ENCODE measurements at places on chromosomes 7 and 10. TPM values are rescaled to one million over a fixed set of nuclear protein-coding genes. Genes with fewer than 3 reads are reported as not detected.
A peak's percentile ranks its signal among the peaks of the same experiment; 100 is the strongest.

- DNase-seq: no peak
Measured at GRCh38 chr7:150742286-150742968, 5.2 kb downstream of the GIMAP5 start.

DNA sequence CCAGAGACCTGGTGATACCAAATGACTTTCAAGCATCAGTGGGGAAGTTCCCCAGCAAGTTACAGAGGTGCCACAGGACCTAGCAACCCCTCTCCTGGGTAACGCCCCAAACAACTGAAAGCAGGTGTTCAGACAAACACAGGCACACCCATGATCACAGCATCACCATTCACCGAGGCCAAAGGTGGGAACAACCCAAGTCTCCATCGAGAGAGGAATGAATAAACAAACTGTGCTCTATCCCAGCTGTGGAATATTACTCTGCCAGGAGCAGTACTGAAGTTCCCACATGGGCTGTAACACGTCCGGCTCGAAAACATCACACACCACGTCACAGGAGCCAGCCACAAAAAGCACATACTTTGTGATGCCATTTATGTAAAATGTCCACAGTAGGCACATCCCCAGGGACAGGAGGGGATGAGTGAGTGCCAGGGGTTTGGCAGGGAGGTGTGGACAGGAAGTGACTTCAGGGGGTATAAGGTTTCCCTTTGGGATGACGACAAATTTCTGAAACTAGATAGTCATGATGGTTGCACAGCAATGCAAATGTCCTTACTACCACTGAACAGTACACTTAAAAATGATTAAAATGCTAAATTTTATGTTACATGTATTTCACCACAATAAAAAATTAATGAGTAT is 222.8 kb downstream of the TNS3 start:
- DNase-seq: no peak

- DNase-seq: no peak
Measured at GRCh38 chr10:7933262-7933661, 115.0 kb downstream of the TAF3 start.

DNA sequence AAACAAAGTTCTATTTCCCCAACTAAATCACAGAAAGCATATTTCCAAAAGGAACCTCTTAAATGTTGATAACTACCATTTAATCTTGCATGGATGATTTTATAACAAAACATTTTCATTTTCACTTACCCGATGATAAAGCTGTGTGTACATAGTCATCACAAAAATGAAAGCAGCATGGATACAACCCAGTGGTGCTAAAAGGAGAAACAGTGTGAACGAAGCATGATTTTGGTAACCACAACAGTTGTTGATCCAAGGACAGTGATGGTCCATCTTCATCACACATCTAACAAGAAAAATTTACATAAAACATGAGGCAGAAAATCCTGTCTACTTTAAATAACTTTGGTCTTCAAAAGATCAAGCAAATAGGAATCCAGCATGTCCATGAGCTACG is 4.7 kb downstream of the ZDHHC6 start:
- no peak for DNase-seq

GRCh38 chr10:49333192-49333591 is 34.2 kb downstream of the C10orf71 start:
- DNase-seq: no peak

DNA sequence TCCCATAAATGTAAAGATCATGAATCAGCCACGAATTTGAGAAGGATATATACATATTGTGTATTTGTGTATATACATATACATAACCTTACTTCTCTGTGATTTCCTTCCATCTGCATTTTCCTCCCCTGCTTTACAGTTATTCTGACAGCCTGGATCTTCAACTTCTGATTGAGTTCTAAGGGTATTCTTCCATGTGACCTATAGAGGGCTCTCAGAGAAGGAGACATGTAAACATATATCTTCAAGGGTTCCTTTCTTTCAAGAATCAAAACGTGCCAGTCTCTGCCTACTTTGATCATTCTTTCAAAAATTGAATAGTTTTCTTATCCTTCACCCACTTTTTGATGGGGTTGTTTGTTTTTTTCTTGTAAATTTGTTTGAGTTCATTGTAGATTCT is 453.7 kb upstream of the POT1 start:
- DNase-seq: no peak

DNA sequence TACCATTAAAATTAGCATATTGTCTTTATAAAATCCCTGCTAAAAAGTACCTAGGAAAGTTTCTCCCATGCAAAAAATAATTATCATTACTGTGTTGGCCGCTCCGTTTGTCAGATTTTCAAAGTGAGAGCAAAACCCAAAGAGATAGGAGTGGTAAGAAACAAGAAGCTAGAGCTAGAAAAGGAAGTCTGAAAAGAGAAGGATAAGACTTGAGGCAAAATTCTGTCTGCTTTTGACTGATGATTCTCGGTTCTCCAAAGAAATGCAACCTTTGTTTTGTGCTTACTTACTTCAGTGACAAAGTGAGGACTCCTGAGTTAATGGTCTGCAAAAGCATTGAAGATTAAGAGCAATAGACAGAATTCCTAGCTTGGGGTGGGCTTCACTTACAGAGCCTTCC is 33.3 kb upstream of the CAPZA2 start:
- DNase-seq: no peak

DNA sequence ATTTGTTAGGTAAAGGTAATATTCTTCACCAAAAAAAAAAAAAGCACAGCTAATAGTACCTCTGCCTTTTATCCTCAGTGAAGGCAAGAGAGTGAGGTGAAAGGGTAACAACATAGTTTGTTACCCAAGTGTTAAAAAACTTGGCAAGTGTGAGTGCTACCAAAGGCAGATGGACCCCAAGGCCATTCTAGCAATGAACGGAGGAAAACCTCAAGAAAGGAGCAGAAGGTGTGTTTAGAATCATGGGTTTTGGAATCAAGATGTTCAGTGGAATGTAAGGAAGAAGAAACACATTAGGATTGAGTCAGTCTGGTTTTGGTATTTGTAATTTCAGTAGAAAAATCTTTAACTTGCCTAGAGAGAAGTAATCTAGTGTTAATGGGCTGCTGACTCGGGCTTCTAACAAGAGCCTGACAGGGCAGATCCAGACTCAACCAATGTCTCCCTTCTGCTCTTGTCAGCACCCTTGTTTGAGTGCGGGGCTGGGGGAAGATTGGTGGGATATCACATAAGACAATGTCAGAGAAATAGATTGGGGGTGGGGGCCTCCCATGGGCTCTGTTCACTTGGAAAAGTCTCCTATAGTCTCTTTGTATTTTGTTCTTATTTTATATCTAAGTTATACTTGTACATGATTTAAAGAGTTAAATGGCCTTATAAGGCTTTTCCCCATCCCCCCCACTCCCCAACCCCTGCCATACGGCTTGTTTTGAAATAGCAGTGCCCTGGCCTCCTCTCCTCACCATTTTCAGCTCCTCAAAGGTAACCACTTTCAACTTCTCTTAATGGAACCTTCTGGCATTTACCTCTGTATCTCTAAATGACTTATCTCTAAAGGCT is 44.4 kb downstream of the SCD start:
- no peak for DNase-seq

GRCh38 chr10:34768261-34768971 is 46.7 kb downstream of the PARD3 start:
- peak; percentile 89 for DNase-seq

DNA sequence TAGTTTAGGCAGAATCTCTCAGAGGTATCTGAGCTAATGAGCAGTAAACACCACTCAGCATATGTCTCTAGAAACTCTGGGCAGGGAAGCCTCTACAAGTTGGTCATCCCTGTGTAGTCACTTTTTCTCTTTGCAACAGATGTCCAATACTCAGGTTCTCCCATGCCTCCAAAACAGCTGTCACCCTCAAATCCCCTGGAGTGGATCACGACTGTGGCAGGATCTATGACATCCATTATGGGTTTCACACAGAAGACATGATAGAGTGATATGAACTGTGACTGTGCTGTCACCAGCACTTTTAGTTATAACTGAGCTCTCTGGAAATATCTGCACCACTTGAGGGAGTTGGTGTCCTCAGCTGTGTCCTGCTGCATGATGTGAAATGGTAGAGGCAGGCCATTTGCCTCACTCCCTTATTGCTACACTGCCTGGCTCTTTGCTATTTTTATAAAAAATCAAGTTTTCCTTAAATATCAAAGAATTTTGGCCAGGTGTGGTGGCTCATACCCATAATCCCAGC is 24.1 kb upstream of the ZNRF2 start:
- DNase-seq: no peak

GRCh38 chr7:45601816-45602540 is 27.8 kb downstream of the ADCY1 start:
- DNase-seq: no peak

- no peak for DNase-seq
Measured at GRCh38 chr7:39383136-39383535, 183.1 kb upstream of the YAE1 start.

- DNase-seq: no peak
Measured at GRCh38 chr7:117458977-117459583, 20.7 kb upstream of the CFTR start.

- DNase-seq: no peak
Measured at GRCh38 chr10:23813687-23814086, 374.8 kb downstream of the OTUD1 start.

- DNase-seq: no peak
Measured at GRCh38 chr10:95792874-95793285, 36.9 kb downstream of the ENTPD1 start.

DNA sequence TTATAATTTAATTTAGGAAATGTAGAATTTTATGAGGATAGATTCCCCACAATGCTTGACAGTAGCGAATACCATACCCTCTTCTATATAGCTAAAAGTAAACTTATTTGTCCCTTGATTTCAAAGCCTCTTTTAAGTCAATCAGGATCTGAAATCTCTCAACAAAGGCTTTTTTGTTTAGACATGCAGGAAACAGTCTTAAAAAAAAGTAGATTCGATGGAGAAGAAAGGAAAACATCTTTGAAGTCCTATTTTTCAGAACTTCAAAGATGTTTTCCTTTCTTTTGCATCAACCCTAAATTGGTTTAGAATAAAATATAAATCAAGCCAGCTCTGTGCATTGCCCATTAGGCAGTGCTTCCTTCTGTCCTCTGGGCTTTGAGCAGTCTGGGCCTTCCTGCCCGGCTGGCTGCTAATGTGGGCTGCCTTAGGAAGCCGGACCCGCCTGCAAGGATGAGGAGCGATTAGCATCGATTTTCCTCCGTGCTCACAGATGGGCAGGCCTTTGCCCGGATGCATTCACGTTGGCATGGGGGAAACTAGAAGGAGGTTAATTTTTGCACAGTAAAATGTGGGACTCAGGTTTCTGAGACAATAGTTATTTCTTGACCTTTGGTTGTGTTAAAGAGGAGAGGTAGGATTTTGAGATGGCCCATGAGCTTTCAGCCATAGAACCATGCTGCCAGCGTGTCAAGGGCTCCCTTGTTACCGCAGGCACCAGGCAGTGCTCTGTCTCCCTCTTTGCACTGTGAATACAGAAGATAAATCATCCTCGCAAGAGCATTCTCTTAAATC is 15.5 kb downstream of the MSRB2 start:
- no peak for DNase-seq

DNA sequence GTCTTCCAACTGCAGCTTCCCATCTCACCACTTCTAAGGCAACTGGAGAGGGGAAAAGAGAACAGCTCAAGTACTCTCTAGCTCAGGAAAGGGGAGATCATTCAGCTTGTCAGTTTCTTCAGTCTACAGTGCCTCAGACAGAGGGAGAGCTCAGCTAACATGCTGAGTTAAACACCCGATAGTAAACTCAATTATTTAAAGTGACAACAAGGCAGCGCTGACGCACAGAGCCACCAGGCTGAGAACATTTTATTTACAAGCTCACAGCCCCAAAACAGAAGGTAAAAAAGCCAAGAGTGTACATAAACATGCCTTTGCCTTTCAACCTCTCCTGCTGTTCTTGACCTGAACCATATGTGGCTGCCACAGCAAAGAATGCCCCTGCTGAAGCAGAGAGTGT is 10.1 kb upstream of the CUZD1 start:
- no peak for DNase-seq

- no peak for DNase-seq
Measured at GRCh38 chr7:22083704-22084240, 138.1 kb upstream of the CDCA7L start.

DNA sequence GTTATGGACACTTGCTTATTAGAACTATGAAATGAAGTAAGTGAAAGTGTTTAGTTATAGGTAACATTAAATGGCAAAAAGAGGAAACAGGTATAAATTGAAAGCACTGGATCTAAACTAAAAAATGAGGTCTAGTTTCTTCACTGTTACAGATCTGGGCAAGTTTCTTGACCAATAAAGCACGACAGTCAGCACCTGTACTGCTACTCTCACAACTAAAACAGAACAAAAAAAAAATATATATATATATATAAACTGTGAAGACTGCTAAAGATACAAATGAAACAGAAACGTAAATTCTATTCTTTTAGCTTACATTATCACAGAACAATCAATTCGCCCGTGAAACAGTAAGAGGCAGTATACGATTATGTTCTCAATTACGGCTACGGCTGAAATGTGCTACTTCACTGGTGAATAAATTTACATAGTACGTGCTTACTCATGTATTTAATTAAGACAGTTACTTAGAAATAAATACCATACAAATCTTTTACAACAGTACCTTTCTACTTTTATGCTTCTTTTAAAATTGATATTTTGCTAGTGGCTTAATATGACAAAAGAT is 4.2 kb downstream of the AHR start:
- DNase-seq: no peak

DNA sequence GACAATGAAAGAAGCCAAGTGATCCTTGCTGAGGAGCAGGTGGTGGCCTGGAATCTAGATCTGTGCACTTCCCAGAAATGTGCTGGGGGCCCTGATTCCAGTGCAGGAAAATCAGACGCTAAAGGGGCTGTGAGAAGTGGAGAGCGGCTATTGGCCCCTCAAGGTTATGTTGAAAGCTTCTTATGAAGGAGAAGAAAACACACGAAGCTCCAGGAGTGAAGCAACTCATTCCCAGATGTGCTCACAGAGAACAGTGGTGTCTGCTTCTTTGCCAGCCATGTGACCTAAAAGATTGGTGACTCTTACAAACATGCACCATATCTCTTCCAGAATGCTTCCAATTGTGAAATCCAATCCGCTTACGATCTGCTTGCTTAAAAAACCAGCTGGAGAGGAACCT is 679.3 kb upstream of the IGFBP3 start:
- no peak for DNase-seq

- DNase-seq: no peak
Measured at GRCh38 chr10:94217411-94217810, 145.3 kb downstream of the NOC3L start.

The PFKFB3 gene
- 39.0 TPM for total RNA-seq

The ADAM8 gene
- total RNA-seq: 7.0 TPM

The MIOS gene
- total RNA-seq: 25.5 TPM

The JAKMIP3 gene
- 1.4 TPM for total RNA-seq

The EPO gene
- not detected for total RNA-seq

The TRIM50 gene
- not detected for total RNA-seq

The CYP51A1 gene
- 133 TPM for total RNA-seq

The AKR1C8 gene
- not detected for total RNA-seq

The PANK1 gene
- 67.4 TPM for total RNA-seq

The DOCK1 gene
- total RNA-seq: 56.5 TPM

The GPER1 gene
- 14.7 TPM for total RNA-seq

The NXPH1 gene
- not detected for total RNA-seq

The EBF3 gene
- 2.8 TPM for total RNA-seq
